ENCODE measurements at places on chromosomes 5 and 9.

- DNase-seq, result no peak
Measured at GRCh38 chr9:128153060-128153946, 4.0 kb downstream of the LCN2 start.

DNA sequence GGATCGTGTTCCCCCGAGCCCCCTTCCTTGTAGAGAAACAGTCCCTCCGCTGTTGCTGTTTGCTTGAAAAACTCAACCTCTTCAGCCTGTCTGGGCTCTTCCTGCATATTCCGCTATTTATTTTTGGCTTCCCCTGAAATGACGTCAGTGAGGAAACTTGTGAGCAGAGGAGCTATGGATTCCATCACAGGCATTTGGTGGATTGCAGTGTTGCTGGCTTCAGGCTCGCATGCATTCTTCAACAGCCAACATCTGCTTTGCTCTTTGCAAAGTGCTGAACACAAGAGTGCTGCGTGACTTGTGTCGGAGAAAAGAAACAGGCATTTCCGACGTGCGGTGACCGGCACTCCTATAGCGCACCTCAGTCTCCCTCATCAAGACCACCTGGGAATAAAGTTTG is 232.7 kb downstream of the RFK start:
- DNase-seq, result peak; percentile 54

GRCh38 chr9:31388660-31389059 is 995.8 kb upstream of the ACO1 start:
- DNase-seq, result no peak

GRCh38 chr9:117073071-117073470 is 341.8 kb downstream of the ASTN2 start:
- DNase-seq, result no peak

DNA sequence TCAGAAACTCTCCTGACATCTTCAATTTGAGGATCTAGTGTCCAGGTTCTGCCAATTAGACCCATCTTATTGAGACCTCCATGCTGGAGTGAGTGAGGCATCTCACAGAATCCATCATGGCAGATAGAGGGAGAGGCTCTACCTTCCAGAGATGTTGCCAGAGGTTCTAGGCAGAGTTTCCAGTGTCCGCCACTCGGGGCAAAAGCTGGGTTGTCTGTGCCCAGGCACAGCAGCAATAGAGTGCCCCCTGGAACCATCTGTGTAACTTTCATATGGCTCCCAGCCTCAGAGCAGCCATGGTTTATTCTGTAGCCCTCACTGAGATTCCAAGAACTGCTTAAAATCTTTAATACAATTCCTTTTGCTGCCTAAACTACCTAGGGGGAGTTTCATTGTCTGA is 16.6 kb upstream of the CCDC112 start:
- no peak for DNase-seq

- peak; percentile 53 for DNase-seq
Measured at GRCh38 chr5:178416919-178417318, 173.3 kb downstream of the COL23A1 start.

DNA sequence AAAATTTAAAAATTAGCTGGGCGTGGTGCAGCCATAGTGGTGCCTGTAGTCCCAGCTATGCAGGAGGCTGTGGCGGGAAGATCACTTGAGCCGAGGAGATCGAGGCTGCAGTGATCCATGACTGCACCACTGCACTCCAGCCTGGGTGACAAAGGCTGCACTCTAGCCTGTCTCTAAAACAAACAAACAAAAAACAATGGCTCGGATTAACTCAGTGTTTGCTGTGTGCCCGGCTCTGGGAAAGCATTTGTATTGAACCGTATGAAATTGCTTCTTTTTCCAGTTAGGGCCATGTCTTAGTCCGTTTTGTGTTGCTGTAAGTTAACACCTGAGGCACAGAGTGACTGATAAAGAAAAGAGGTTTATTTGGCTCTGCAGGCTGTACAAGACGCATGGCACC is 62.6 kb downstream of the CFAP77 start:
- no peak for DNase-seq

GRCh38 chr9:73179589-73179988 is 27.9 kb downstream of the ANXA1 start:
- no peak for DNase-seq

DNA sequence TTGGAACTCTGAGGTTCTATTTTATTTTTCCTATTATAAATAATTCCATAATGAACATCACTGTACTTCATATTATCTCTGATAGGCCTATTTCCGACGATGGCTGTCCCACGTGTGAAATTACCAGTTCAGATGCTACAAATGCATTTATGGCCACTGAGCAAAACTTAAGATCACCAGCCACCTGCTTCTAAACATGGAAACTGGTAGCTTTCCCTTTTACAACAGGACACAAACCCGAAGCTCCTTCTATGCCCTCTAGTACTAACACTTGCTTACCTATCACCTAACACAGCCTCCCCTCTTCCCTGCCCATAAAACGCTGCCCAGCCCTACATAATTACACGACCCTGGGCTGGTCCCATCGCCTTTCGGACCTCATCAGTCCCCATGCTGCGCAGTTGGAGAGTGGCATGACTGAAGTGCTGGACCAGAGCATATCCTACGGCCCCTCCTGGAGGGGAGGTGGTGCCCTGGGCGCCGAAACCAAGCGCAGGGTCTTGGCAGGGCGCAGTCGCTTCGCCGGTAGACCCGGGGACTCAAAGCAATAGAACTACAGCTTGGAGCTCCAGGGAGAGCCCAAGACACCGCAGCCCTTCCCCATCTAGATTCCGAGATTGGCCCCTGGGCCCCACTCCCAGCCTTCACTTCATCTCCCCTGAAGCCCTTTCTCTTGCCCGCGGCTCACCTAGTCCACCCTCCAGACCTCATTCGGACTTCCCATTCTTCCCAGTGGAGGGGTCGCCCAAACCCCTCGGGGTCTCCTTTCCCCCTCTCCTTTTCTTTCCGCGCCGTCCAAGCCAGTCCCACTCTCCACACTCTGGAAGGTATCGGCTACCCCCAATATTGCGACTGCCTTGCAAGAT is 1.0 kb upstream of the SAP30L start:
- DNase-seq, result peak; percentile 29

DNA sequence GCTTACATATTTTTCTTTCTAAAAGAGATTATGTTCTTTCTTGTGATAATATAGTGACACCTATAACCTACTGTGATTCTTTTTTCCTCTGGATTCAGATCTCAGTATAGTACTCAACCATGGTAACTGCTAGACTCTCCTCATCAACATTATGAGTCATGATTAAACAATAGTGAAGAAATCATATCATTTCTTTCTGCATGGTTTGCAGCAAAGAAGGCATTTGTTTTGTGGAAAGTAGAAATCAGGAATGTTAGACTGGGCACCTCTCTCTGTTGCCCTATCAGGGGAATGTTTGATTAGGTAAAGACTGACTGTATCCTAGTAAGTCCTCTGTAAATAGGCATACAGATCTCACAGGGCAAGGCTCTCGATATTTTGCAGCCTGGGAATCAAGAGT is 25.6 kb upstream of the SMC2 start:
- DNase-seq, result peak; percentile 37

GRCh38 chr5:2191972-2192371 is 309.2 kb upstream of the IRX4 start:
- no peak for DNase-seq

DNA sequence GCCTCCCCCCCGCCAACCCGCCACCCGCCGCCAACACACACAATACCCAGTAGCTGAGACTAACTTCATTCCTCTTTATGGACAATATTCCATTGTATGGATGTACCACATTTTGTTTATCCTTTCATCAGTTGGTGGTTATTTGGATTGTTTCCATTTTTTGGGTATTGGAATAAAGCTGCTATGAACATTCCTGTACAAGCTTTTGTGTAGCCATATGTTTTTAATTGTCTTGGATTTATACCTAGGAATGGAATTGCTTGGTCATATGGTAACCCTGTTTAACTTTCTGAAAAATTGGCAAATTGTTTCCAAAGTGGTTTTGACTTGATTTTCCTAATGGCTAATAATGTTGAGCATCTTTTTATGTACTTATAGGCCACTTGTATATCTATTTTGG is 4.9 kb upstream of the UBTD2 start:
- DNase-seq, result no peak

- DNase-seq, result no peak
Measured at GRCh38 chr5:172098883-172099282, 89.1 kb downstream of the STK10 start.

GRCh38 chr9:2343756-2344155 is 277.8 kb upstream of the VLDLR start:
- DNase-seq, result no peak

GRCh38 chr5:10826971-10827370 is 65.9 kb upstream of the DAP start:
- DNase-seq, result no peak

DNA sequence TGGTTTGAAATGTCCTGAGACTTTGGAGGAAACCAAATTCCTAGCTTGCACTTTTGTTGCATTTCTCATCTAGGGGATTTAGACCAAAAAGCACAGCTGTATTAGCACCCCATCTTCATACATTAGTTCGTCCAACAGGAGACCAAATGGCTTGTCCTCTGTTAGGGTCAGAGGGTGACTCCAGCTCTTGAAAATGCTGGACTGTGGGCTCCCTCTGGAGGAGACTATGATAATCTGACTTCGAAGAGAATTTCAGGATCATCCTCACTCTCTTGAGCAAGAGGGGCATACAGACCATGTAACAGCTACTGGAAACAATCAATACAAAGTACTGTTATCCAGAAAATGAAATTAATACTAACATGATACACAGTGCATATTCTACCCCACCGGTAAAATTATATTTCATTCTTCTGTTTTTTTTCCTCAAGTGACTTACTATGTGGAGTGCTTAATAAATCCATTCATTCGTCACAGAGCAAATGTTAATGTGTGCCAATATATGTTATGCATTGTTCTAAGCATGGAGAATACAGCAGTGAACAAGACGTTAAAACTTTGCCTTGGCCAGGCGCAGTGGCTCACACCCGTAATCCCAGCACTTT is 63.7 kb upstream of the PPP2CA start:
- peak; percentile 80 for DNase-seq

GRCh38 chr9:91047529-91047928 is 245.9 kb downstream of the SYK start:
- DNase-seq, result no peak

DNA sequence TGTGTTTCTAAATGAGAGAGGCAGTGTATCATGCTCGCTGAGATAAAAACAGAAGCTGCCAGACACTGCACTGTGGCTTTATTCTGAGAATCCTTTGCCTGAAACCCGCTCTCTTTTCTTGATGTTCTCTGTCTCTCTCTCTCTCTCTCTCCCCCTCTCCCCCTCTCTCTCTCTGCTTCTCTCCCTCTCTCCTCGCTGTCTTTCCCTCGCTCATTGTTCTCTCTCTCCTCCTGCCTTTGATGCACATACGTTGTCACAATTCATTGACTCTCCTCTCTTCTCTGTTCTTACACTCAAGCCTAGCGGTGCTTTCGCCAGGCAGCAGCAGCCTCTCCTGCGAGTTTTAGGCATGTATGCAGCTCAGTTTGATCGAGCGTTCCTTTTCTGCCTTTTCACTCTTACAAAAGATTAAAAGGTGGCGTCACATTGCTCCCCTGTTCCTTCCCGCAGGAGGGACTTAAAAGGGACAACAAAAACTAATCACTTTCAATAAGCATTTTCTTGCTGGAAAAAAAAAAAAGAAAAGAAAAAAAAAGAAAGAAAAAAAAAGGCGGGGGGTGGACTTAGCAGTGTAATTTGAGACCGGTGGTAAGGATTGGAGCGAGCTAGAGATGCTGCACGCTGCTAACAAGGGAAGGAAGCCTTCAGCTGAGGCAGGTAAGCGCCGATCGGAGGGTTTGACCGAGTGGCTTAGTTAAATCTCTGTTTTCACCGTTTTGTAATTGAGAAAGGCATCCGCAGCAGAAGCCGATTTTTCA is 717.9 kb upstream of the WWC1 start:
- peak; percentile 77 for DNase-seq

DNA sequence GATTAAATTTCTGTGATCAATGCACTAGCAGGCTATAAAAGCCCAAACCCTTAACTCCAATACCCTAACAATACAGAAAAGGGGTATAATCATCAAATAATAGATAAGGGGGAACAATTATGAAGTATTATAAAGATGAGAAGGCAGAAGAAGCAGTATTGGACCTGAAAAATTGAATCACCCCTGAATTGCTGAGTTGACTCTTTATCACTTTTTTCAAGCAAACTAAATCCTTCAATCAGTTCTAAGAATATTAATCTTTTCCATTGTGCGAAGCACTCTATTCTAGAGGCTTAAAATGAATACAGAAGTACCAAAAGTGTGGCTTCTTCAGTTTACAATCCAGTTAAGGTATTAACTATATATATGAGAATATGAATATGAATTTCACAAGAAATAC is 120.7 kb downstream of the RNF180 start:
- no peak for DNase-seq

GRCh38 chr9:37575511-37575914 is 667 bp downstream of the FBXO10 start:
- DNase-seq, result peak; percentile 5

DNA sequence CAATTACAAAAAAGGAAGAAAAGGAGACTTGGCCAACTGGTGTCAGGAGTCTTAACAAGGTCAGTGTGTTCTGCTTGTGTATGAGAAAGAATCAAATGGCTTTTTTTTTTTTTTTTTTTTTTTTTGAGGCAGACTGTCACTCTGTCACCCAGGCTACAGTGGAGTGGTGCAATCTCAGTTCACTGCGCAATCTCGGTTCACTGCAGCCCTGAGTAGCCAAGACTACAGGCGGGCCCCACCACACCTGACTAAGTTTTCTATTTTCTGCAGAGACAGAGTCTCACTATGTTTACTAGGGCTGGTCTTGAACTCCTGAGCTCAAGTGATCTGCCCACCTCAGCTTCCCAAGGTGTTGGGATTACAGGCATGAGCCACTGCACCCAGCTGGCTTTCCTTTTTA is 3.1 kb upstream of the IL7R start:
- DNase-seq, result no peak

DNA sequence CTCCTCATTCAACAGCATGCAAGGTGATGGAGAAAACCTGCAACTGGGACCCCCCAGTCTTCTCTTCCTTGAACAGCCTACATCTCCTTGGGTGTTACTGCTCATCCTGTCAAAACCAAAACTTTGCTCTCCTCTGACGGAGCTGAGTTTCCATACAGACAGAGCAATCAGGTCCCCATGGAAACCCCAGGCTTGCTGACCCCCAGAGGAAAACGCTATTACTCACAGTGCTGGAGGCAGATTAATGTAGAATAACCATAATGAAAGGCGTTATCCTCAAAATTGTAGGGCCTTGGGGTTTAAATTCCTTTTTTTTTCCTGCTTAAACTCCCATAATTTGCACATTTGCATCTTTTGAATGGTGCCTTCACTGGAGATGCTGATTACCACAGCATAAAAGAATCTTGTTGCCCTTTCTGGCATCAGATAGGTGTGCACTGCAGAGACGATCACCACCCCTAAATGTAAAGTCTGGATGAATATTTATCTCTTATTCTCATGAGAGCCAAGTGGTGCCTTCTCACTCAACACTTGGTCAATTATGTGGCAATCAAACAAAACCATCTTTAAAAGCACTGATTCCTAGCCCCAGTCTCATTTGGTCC is 126.3 kb downstream of the MSX2 start:
- no peak for DNase-seq

- DNase-seq, result peak; percentile 89
Measured at GRCh38 chr5:68033961-68034571, 181.5 kb upstream of the PIK3R1 start.

- DNase-seq, result no peak
Measured at GRCh38 chr5:5711592-5711991, 289.1 kb downstream of the ICE1 start.
